AG09309 (cell line): ENCODE measurements at places on chromosomes 7 and 10.

- DNase-seq = no peak
Observed at GRCh38 chr10:14821635-14822375, 16.0 kb downstream of the CDNF start.

- DNase-seq = no peak
Observed at GRCh38 chr10:78405736-78406135, 372.1 kb downstream of the RPS24 start.

GRCh38 chr7:39587393-39587792, 21.2 kb downstream of the YAE1 start:
- DNase-seq = no peak

- DNase-seq = peak; percentile 85
Observed at GRCh38 chr10:80154978-80155695, 22.6 kb downstream of the PLAC9 start.

GRCh38 chr7:19235680-19236079, 90.5 kb upstream of the FERD3L start:
- DNase-seq = no peak

GRCh38 chr10:110858297-110858934, 13.3 kb upstream of the PDCD4 start:
- DNase-seq = no peak
